Stimulated activated CD8-positive, alpha-beta memory T cell treated with anti-CD3 and anti-CD28 coated beads, Interleukin-7, amount 100 ng/mL, for 1 hour (primary cell): ENCODE measurements at places on chromosomes 5 and 9.

- no peak for DNase-seq
Measured at GRCh38 chr9:109475526-109475925, 22.6 kb downstream of the PTPN3 start.

- DNase-seq, result no peak
Measured at GRCh38 chr9:16039218-16039987, 486.6 kb downstream of the CCDC171 start.

DNA sequence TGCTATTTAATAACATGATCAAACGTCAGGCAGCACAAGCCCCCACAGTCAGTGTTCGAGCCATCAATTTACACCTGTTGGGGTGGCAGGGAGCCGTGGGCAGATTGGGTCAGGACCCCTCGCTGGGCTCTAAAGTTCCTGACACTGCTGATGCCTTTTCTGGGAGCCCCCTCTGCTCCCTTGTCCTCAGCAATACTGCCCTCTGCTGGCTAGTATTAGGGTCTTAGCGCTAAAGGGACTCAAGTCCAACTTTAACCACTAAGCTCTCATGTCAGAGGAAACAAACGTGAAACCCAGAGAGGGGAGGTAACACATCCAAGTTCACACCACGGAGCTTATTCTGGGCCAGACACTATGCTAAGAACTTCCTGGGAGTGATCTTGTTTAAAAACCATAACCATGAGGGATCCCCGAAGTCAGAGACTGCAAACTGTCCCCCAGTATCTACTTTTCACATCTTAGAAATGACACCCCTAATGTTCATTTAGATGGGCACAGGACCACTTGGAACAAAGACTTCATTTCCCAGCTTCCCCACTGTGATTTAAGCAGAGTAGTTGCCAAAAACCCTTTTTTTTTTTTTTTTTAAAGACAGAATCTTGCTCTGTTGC lies 20.4 kb downstream of the ANKS6 start:
- DNase-seq, result no peak

DNA sequence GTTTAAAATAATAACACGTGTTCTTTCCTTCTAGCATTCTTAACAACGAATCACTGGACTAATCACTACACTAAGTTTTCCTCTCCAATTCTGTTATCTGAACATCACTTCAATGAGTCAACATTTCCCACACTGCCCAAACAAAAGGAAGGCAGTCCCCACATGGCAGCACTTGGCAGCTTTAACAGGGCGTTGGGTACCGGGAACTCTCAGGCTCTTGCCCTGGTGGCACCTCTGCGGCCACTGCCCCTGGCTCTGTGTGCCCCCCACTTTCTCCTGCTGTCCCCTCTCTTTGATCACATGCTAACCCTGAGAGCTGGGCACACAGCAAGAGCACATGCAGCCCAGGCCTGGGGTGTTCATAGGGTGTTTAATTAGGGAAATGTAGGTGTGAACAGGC lies 15.7 kb downstream of the SLC6A3 start:
- no peak for DNase-seq

DNA sequence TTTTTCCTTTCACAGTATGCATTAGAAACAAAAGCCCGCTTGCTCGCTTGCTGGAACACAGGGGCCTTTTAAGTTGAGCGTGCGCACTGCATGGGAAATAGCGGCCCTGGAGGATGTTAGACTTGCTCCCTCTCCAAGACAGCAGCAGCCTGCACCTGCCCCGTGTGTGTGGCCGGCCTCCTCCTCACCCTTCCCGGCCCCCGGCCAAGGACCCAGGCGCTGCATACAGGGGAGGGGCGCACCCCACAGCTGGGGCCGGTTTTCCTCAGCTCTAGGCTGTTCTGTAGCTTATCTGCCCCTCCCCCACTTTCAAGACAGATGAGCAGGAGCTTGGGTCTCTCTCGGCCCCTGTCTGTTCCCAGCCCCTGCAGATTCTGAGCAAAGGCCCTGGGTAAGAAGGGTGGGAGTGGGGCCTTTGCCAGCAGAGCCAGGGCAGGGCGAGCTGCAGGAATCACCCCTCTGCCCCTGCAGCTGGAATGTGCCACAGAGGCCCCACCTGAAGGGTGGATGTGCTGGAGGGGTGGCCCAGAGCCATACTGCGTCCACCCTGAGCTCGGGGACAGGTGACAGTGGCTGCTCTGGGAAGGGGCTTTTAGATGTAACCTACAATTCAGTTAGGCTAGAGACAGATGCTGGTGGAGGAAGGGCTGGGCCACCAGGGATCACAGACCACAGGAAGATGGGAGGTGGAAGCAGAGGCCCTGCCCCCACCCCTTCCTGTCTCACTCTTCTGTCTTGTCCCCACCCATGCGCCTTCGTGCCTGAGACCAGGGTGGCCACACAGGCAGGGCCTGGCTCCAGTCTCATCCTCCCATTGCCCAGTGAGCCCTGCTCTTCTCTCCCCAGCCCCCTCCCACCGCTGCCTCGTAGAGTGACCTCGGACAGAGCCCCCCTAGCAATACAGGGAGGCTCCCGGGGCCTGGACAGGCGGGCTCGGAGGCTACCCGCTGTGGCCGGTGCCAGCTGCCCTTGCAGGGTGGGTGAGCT lies 132.4 kb downstream of the DAB2IP start:
- no peak for DNase-seq
